ENCODE measurements at places on chromosomes 16 and 17.
A peak's percentile ranks its signal among the peaks of the same experiment; 100 is the strongest.

GRCh38 chr17:45316434-45317110 lies at the start of gene MAP3K14:
TSS of gene MAP3K14 (minus strand) at chr17:45317020. CDS start at chr17:45290745, 26,275 bp downstream.
- peak; percentile 54 for DNase-seq

GRCh38 chr16:81514041-81514559 lies 69.5 kb downstream of the CMIP start:
- DNase-seq: no peak

- DNase-seq: no peak
Observed at GRCh38 chr17:57370037-57370581, 113.8 kb downstream of the MSI2 start.

DNA sequence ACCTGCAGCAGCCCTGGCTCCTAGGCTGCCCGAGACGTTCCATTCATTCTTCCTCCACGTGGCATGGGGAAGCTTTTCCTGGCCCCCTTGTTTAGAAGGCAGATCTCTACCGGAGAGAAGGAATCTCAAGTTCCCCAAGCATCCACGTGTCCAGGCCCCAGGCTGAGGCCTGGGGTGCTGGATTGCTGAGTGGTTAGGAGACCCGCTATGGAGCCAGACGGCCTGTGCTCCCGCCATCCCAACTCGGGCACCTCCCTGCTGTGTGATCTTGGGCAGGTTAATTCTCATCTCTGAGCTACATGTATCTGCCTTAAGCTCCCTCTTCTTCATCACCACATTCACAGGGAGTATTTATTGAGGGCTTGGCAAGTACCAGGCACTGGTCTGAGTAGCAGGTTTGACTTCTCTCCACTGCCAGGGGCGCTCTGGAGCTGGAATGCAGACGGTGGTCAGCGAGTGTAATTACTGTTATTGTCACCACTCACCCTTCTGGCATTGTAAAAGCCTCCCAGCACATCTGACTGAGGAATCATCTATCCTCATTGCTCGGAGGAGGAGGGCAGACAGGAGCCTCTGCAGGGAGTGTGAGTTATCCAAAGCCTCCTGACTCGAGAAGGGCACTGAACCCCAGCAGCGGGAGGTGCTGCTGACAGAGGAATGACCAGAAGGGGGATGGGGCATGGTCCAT lies 1.1 kb upstream of the ADGRG1 start:
- no peak for DNase-seq

DNA sequence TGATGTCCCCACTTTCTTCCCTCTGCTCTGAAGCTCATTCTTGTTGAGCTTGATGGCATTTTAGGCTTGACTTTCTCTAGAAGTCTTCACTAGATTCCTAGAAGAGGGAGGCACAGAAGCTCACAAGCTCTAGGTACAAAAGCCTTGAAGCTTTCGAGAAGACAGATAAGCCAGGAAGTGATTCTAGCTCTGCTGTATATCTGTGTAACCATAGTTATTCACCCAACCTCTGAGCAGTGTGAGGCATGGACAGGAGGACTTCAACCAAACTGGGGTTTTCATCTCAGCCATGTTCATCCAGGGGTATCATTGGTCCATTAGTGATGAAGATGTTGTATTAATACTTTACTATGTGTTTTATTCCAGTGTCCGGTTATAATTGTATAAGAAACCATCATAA lies 299.7 kb downstream of the CDH13 start:
- no peak for DNase-seq

DNA sequence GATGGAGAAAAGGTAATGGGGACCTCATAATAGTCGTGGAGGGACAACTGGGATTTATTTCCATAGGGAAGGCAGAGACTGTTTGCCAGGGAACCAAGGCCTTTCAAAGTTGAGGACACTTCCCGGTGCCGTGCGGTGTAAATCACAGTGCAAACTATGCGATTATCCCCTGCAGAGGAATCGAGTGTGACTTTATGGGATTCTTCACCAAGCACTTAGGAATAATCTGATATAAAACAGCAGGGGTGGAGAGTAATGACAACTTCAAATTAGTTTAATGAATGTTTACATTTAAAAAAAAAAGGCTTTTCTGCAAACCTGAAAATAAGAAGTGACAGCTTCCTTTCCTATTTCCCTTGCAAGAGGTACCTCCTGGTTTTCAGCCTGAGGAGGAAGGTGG lies 538.2 kb downstream of the MAF start:
- DNase-seq: no peak

All from T follicular helper cell (primary cell).